ENCODE measurements at places on chromosomes 2 and 18.
A peak's percentile ranks its signal among the peaks of the same experiment; 100 is the strongest.

DNA sequence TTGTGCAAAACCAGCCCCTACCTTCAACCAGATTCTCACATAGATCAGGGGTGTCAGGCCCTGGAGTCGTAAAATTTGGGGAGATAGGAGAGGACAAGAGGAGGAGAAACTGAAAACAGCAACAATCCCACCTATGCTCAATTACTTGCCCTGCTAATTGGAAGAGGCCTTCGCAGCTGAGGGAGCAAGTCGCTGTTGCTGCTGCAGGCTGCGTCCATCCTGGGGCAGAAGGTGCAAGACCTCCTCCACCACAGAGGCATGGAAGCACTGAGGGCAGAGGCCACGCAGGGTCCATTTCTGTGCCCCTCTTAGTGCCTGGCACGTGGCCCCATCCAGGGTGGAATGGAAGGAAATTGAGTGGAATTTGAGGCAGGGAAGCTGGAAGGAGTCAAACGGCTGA is 36.5 kb downstream of the CNGA3 start:
- DNase-seq, result no peak

DNA sequence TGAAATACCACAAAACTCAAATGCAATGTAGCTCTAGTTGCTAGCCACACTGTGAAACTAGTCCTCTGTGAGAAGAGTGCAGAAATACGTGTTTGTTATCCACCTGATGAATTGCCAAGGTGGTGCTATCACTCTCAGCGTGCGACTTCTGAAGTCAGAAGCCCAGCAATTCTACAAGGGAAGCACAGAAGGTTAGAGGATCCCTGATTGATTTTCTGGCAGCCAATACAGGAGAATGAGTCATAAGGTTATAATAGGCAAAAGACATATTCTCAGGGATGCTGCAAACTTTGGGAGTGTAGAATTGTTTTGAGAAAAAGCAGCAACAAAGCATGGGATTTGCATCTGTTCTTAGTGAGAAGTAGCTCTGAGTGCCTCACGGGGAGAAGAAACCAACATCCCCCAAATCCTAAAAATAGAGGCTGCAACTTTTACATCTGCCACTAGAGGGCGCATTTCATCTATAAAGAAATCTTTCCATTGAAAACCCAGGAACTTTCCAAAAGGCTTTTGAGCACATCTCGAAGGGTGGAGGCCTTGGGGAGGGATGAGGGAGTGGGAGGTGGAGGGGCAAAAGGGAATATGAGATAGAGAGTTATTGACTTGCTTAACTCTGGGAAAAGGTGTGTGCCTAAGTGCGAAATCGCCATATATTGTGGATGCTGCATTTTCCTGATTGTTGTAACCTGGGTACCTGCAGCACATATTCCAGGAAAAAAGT is 78.0 kb downstream of the TMEM182 start:
- DNase-seq, result no peak

DNA sequence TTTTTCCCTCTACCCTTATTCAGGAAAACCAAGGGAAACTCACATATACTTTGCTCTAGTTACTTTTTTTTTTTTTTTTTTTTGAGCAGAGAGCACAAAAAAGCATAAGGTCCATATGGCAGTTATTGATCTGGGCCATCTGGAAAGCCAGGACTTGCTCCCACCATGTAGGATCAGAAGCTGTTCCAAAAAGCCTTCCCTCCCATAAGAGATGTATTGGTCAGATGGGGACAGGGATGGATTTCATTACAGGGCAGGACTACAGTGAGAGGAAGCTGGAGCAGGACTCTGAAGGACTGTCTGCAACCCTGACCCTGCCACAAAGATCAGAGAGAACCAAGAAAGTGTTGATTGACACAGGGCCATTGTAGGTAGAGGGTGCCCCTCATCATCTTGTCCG is 57.3 kb downstream of the NRP2 start:
- no peak for DNase-seq

DNA sequence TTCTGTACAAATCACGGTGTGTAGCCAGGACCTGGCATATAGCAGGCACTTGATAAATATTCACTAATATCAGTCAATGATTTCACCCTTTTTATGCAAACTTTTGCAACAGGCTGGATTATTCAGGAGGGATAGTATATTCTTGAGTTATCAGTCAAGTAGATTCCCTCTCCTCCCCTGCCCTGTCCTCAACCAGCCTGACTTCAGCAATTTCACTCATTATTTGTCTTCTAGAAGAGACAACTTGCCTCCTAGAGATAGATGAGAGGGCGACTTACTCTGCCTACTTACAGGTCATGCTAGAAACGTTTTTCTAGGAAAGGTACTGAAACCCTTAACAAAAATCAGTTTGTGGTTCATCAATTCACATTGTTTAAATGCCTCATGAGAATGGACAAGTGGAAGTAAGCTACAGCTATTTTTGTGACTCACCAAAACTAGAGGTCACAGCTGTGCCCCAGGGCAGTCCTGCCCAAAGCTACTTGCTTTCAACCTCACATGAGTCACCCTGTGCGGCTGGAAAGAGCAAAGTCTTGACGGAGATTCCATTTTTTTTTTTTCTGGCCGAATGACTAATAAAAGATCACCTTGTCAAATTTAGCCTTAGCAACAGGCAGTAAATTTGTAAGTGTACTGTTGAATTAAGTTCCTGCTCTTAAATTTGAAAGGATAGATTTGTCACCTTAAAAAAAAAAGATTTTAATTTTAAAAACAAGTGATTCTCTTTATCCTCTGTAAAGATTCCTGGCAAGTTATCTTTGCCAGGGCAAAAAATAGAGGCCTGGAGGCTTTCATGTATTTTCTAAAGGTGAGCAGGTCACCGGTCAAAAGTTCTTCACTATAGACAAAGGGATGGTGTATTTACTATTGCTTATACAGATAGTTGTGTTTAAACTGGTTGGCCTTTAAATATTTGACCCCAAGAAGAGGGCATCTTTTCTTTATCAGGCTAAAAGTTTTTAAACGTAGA is 109.0 kb upstream of the SLC35G4 start:
- DNase-seq, result no peak

- DNase-seq, result no peak
Observed at GRCh38 chr2:174764280-174765255, at the start of gene CHRNA1. CHRNA1 (minus strand) TSS chr2:174764472; CDS start chr2:174764394, 78 bp downstream.

DNA sequence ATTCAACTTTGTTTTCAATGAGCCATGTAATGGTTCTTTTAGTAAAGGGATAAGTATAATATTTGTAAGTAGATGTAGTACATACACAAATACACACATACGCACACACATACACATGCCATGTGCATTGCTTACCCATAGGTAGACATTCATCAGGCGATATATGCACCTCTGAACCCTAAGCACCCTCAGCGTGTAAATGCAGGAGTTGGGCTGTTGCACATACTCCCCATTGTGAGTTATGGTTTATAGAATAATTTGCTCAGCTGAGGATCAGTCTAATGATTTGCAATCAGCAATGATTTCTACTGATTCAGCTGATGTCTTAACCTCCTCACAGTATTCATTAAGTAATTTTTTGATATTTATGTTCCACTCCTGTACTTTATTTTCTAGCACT is 217.6 kb upstream of the ETAA1 start:
- no peak for DNase-seq

DNA sequence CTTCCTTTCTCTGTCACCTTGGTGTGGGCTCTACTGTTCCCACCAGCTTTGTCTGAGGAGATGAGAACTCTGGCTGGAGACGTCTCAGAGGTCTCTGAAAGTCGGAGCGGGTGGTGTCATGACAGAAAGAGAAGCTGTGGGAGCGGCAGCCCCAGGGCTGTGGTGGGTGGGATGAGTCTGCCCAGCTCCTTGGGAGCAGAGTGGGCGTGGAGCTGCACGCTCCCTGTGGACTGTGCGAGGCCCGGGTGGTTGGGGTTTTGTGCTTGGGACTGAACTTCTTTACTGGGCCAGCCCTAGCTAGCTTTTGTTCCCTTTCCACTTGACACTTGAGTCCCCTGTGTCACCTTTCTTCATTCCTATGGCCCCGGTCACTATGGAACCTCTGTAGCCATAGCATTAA is 10.4 kb downstream of the TOGARAM2 start:
- no peak for DNase-seq

DNA sequence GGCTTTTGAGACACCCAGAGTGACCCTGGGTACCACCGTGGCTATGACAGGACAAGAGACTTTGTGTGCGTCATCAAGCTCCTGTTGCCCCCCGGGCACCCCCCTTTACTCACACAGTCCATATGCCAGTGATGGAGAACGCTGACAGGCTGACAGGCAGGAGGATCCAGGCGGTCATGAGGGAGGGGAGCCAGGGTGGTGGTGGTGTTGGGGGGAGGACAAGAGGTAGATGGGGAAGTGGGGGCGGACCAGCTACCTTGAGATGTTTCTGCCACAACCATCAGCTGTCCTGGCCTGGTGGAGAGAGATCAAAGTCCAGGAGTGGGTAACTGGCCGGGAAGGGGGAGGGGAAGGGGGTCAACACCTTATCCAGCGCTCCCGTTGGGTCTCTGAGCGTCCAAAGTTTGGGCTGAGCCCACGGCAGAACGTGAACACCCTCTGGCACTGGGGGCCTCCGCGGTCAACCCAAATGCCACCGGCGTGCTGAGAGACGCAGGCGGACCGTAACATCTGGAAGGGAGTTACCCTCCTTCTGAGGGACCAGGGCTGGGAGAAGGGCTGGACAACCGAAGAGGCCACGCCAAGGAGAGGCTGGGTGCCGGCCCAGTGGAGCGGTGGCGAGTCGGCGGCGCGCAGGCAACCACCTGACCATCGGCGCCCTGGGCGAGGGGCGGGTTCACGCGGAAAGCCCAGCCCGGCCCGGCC is 575 bp downstream of the TMEM150A start:
- peak; percentile 48 for DNase-seq

DNA sequence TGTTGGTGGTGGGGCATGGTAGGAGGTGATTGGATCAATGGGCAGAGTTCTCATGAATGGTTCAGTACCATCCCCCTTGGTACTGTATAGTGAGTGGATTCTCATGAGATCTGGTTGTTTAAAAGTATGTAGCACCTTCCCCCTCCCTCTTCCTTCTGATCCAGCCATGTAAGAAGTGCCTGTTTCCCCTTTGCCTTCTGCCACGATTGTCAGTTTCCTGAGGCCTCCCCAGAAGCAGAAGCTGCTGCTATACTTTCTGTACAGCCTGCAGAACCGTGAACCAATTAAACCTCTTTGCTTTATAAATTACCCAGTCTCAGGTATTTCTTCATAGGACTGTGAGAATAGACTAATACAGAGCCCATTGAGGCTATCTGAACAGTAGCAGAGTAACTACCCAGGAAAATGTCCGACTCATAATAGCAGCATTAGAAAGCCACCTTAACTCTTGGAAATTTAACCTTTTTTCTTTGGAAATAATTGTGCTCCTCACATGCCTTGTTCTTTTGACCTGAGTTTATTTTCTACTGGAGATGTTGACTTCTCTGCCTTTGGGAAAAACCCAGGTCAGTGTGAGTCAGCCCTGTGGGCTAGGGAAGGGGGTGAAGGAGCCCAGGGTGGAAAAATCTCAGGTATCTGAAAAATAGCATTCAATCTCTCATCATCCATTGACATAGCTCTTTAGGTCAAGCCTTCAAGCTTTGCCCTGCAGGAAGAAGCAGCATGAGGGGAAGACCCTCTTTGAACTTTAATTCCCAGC is 18.1 kb downstream of the CYP1B1 start:
- no peak for DNase-seq

- no peak for DNase-seq
Observed at GRCh38 chr2:138177693-138178092, 213.4 kb downstream of the HNMT start.

DNA sequence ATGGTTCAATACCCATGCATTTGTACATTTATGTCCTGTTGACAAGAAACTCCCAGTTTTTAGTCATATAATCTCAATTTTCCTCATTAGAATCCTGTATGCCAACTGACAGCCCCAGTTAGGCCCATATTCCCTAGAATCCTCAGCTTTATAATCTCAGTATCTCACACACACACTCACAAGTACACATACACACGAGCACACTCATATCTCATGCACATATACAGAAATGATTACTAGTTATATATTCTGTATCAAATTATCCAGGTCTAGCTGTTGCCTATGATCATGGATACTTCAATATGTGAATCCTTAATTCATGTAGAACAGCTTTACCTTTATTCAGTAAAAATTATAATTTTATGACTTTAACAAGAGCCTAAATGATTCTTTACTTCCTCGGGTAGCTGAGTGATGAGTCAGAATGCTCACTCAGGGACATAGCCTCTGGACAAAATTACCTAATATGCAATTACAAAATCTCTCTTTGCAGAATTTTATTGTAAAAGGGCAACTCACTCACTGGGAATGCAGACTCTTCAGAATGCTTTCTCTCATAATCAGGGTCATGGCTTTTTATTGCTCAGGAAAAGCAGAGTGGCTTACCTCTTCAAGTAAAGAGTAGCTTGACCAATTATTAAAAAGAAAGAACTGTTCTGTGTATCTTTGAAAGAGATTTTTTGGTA is 193.6 kb upstream of the PIK3C3 start:
- DNase-seq, result no peak

DNA sequence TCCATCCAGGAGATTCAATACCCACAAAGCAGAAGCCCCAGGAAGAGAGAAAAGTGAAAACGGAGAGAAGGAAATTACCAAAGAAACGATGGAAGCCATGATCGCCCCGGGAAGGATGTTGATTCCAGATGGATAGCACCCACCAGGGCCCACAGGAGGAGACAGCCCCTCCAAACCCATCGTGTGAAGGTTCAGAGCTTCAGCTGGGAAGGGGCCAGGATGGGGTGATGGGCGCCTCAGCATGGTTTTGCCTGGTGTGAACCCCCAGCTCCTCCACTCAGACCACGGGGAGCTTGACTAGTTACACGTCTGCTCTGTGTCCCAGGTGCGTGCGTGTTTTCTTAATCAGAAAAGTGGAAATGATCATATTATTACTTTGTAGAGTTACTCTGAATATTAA is 264.5 kb downstream of the EIPR1 start:
- DNase-seq, result no peak

- DNase-seq, result no peak
Observed at GRCh38 chr18:4412286-4412685, 42.8 kb downstream of the DLGAP1 start.

GRCh38 chr18:68466672-68467071 is 248.2 kb downstream of the TMX3 start:
- DNase-seq, result no peak

GRCh38 chr2:84115173-84115857 is 343.8 kb downstream of the SUCLG1 start:
- DNase-seq, result no peak

DNA sequence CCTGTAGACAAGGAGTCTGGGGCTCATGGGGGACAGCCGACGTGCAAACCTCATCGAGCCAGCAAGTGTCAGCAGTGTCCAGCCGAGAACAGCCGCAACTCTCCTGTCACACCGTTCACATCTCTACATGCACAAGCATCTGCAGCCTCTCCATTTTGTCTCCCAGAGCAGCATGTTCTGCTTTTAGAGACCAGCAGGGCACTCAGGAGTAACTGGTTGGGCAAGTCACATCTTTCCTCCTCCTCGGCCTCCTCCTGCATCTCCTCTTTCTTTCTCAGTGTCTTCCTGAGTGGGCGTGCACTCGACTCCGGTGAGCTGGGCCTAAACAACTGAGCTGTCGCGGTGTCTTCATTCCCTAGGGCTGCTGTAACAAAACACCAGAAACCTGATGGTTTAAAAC is 249.9 kb downstream of the SH3BP4 start:
- no peak for DNase-seq
